Stimulated activated CD8-positive, alpha-beta memory T cell treated with anti-CD3 and anti-CD28 coated beads, Interleukin-7, amount 100 ng/mL, for 24 hours (primary cell): ENCODE measurements at places on chromosomes 12 and 14.

DNA sequence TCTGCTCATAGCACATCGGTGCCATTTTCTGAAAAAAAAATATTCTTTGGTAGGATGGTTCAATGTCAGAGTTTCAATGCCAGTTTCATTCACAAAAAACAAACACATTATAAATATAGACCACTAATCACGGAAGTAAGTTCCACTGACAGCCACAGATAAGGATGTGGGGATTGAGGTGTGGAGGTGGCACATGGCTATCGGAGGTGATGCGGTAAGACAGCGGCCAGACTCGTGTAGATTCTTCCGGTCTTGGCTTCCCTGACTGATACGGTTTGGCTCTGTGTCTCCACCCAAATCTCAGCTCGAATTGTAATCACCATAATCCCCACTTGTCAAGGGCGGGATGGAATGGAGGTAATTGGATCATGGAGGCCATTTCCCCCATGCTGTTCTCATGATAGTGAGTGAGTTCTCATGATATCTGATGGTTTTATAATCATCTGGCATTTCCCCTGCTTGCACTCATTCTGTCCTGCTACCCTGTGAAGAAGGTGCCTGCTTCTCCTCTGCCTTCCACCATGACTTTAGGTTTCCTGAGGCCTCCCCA is 693.4 kb downstream of the VRK1 start:
- no peak for DNase-seq

DNA sequence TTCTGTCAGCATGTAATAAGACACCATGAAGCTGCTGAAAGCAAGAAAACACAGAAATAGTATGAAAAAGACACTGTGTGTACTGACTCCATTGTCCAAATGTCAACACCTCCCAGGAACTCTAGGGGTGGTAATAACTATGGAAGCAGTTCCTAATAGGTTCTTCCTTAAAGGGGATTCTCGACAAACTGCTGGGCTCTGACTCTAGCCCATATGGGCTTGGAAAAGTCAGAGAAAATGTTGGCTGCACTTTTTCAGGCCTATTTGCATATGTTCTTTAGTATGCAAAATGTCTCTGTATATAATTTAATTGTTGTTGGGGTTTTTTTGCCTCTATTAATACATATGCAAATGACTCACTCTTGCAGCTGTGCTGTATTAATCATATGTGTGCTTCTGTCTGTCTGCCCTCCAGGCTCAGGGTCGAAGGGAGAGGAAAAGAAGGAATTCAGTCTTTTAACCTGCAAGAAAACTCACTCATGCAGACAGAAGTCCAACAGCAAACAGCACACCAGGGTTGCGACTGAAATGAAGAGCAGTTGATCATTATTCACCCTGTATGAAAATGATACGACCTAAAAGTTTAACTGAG is 317.6 kb downstream of the SOX5 start:
- DNase-seq = no peak

DNA sequence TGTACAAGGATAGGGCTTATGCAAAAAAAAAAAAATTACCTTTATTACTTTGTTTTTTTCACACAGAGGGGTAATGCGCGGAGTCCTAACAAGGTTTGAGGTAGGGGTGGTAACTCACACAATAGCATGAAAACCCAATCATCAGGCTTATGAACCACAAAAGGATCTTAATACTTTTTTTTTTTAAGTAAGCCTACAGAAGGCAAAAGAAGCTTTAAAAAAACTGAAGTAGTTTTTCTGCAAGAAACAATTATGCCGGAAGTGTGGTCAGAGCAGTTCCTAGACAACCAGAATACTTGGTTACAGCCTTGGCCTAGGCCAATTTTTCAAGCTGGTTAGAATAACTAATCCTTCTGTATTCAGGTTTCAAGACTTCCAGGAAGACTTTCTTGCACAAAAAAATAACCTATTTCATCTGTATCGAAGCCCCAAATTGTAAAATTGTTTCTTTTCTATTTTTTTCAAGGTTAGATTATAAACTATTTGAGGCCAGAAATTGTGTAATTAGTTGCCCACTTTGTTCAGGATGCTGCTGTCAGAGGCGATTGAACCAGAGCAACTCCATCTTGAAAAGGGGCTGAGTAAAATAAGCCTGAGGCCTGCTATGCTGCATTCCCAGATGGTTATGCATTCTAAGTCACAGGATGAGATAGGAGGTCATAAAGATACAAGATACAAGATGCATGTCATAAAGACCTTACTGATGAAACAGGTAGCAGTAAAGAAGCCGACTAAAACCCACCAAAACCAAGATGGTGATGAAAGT is 1.8 kb upstream of the GNS start:
- DNase-seq = no peak

DNA sequence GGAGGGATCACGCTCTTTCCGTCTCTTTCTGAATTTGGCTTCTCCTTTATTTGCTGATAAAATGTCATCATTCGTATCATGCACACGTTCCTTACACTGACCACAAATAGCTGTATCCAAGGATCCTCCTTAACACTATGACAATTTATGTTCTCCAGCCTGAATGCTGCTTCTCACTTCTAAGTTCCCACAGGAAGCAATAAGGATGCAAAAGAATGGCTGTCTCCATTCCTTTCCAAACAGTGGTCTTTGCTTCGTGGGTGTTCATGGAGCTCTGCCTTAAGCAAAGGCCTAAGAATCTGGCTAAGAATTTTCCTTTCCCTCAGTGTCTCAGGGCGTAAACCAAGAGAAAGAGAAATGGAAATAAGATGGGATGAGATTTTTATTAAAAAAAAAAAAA is 200.2 kb downstream of the ITPR2 start:
- no peak for DNase-seq

GRCh38 chr12:63086149-63086915 is 64.7 kb downstream of the AVPR1A start:
- DNase-seq = no peak

GRCh38 chr12:123165537-123165936 is 14.6 kb upstream of the PITPNM2 start:
- DNase-seq = no peak

GRCh38 chr14:19801118-19801464 is 2.5 kb upstream of the OR4N2 start:
- DNase-seq = no peak

- DNase-seq = no peak
Measured at GRCh38 chr12:95940514-95940913, 1.9 kb downstream of the CCDC38 start.

DNA sequence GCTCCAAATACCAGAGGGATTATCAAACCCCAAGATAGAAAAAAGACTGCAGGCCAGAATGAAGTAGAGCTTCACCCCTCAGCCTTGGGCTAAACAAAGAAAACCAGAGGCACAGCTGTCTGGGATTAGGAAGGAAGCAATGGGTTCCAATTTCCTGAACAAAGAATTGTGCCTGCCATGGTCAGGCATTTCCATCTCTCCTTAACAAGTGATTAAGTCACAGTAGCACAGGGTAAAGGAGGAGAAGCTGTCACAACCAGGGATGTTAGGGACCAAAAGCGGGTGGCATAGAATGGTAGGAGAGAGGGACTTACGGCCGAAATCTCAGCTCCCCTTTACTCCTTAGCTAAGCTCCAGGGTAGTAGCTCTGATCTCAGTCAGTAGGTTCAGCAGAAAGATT is 33.9 kb downstream of the SPTLC2 start:
- DNase-seq = no peak

- no peak for DNase-seq
Measured at GRCh38 chr14:80567905-80568536, 356.7 kb upstream of the DIO2 start.

DNA sequence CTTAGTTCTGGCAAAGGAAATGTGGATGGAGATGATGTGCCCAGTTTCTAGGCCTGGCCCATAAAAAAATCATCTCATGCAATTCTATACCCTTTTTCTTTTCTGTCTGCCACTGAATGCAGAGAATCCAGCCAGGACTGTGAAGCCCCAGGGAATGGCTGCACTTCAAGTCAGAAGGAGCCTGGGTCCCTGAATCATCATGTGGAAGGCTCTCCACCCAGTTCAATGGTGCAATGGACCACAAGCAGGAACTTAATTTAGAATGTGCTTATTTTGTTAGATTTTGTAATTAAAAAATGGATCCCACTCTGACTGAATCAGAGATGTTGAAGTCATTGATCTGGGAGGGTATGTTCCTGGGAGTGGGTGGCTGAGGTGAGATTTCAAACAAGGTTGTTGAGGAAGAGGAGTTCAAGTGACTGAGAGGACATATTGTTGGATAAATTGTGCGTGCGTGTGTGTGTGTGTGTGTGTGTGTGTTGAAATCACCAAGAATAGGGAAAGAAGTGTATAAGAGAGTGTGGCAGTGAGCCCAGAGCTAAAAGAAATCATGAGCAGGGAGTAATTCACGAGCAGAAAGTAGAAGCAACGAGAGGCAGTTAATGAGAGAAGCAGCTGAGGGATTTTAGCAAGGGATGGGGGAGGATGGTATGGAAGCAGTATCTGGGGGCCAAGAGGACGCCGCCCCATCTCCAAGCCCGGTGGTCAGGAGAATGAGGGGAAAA is 125.4 kb downstream of the TMX1 start:
- no peak for DNase-seq

- DNase-seq = no peak
Measured at GRCh38 chr12:99706736-99707473, 59.4 kb downstream of the GARIN6 start.

GRCh38 chr14:52023518-52023917 is 34.2 kb downstream of the RTRAF start:
- no peak for DNase-seq

GRCh38 chr12:116099652-116100432 is 177.7 kb downstream of the MED13L start:
- no peak for DNase-seq

DNA sequence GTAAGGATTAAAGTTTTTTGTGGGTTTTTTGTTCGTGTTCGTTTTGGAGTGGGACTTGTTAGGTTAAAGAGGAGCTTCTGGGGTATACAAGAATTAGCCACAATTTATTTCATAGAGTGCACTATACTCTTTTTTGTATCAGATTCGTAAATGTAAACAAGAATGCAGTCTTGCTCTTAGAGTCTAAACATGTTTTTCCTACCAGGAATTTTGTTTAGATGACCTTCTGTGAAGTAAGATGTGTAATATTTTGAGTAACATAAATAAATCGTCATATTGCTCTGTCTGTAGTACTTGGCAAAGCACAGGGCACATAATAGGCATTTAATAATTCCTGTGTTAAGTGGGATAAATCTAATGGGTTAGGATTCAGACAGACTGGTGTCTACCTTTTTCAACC is 9.6 kb downstream of the CNOT2 start:
- no peak for DNase-seq

- DNase-seq = no peak
Measured at GRCh38 chr12:34607520-34608195, 585.4 kb downstream of the ALG10 start.

GRCh38 chr12:121003650-121004049 is 12.6 kb downstream of the C12orf43 start:
- DNase-seq = no peak

DNA sequence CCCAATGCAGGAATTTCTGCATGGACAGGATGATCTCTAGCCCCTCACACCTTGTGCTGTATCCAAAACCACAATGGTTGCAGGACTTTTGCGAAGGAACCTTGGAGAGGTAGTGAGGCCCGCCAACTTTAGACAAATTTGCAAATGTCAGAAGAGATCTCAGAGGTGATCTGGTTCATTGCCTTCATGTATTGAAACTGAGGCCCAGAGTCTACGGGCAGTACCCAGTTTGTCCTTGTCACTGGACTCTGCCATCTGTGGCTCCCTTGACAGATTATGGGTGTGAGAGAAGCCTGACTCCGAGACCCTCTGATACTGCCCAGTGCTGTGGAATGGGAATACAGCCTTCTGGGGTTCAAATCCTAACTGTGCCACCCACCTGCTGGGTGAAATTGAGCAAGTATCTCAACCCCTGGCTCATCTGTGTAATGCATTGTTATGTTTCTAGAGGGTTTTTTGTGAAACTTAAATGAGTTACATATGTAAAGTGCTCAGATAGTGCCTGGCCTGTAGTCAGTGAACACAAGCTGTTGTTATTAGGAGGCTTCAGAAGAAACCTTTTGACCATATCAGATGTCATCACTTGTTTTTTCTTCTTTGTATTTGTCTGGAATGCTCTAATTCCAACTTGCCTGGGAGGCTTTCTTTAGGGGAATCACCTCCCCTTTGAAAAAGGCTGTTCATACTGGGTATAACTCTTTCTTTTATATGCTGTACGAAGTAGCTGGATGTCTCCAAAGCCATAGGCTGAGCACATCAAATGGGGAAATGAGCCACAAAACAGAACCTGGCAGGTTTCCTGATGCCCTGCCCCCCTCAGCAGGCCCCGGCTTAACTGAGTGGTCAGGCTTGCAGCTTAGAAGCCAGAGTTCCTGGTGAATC is 71.4 kb upstream of the SRSF5 start:
- DNase-seq = no peak

DNA sequence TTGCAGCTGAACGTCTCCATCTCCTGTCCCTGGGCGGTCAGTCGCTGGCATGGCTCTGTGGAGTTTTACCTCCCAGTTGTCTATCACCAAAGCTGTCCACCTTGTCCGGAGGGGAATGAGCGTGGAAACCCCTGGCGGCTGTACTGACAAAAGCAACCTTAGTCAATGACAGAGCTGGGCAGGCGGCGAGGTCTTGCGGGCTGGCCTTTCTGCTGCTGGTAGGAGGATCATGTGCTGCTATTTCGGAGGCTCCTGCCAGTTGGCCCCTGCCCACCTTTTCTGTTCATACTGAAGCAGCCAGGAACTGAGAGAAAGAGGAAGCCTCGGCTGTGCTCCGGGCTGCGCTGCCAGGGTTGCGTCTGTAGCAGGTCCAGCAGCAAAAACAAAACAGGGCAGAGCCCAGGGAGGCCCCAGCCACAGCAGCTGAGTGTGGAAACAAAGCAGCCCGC is 57.7 kb downstream of the HMGA2 start:
- no peak for DNase-seq

DNA sequence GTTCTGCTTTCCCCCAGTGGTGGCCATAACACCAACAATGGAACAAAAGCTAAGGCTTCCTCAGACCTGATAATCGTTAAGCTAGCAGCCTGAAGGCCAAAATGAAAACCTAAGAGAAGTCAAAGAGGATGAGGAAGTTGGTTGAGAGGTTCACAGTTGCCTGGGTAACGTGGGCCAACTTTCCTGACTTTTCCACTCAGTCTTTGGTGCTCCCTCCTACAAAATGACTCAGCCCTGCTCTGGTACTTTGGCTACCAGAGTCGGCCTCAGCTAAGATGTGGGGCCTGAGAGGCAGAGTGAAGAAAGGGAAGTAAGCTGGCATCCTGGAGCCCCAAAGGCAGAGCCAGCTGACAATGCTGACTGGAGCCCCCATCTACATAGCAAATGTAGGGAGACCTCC is 14.9 kb upstream of the FKBP11 start:
- no peak for DNase-seq

- no peak for DNase-seq
Measured at GRCh38 chr12:56581418-56582145, 48.5 kb downstream of the BAZ2A start.

- no peak for DNase-seq
Measured at GRCh38 chr12:85060916-85061315, 24.8 kb downstream of the LRRIQ1 start.
